ENCODE measurements at places on chromosomes 6 and 20.

- DNase-seq = no peak
Observed at GRCh38 chr6:27667016-27667656, 194.2 kb upstream of the ZNF184 start.

GRCh38 chr6:5753209-5753608 lies 253.5 kb downstream of the NRN1 start:
- DNase-seq = no peak

- DNase-seq = no peak
Observed at GRCh38 chr6:56335726-56336125, 88.3 kb upstream of the COL21A1 start.

- DNase-seq = no peak
Observed at GRCh38 chr6:100171533-100172321, 177.7 kb upstream of the MCHR2 start.

DNA sequence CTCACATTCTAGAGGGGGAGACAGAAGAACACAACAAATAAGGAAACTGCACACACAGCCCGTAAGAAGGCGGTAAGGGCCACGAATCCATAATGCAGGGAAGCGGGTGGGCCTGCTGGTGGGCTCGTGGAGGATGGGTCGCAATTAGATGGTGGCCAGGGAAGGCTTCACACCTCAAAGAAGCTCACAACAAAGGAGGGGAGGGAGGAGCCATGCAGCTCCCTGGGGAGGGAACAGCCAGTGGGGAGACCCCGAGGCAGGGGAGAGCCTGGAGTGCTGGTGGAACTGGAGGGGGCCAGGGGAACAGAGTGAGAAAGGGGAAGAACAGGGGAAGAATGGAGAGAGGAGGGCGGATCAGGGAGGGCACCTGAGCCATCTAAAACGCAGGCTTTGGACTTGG lies 13.4 kb downstream of the SRC start:
- DNase-seq = no peak

DNA sequence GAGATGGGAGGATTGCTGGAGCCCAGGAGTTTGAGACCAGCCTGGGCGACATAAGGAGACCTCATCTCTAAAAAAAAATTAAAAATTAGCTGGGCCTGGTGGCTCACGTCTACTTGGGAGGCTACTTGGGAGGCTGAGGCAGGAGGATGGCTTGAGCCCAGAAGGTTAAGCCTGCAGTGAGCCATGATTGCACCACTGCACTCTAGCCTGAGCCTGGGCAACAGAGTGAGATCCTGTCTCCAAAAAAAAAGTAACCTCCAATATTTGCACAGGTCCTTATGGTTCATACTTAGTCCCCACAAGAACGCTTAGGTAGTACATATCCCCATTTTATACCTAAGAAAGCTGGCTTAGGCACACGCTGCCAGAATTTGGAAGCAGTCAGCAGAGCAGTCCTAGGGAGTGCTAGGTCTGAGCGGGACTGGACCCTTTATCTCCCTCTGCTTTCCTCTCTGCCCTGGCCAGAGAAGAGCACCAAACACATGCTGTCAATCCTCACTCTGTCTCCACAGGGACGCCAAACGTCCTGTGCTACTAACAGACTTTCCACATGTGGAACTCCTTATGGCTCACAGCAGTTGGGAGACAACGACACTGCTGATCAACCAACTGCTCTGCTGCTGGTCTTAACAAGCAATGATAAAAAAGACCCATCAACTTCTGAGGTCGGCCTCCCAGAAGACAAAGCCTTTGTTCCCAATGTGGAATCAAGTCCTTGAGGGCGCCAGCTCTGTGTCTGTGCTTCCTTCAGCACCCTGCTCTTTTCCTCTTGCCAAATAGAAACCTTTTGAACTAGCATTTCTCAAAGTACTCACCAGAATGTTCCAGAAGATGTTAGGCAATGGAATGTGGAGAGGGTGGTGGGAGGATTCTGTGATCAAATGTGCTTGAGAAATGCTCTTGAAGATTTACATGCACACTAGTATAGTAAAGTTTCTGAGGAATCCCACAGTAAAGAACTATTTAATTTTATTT lies 226.3 kb upstream of the DTNBP1 start:
- DNase-seq = no peak

DNA sequence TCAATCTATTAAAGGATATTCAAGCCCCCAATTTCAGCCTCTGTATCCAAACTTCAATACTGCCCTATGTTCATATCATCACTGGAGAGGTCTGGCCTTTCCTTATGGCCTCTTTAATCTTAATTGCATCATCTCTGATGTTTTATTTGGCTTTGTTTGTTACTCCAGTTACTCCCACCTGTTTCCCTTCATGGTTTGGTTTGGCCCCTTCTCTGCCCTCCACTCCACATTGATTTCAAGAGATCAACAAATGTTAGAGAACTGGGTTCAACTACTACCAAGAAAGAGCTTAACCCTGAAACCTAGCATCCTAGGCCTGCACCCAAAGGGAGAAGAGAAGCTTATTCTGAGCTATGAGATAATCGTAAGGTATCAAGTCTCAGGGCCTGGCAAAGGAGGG lies 221.6 kb downstream of the LAMA2 start:
- DNase-seq = no peak

DNA sequence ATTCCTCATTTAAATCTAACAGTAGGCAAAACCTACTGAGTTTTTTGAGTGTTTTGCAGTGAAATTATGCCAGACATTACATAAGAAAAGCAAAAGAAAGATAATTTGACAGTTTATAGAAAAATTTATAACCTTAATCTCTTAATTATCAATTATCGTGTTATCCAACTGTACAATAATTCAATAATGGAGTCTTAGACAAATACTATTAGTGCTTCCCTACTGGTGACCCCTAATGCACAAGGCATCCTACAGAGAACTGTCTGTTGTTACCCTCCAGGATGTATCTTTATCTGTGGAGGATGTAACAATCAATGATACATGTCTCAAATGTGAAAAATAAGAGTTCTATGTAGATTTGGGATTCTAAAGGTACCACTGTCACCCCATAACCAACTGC lies 1687.6 kb downstream of the GRIK2 start:
- no peak for DNase-seq

DNA sequence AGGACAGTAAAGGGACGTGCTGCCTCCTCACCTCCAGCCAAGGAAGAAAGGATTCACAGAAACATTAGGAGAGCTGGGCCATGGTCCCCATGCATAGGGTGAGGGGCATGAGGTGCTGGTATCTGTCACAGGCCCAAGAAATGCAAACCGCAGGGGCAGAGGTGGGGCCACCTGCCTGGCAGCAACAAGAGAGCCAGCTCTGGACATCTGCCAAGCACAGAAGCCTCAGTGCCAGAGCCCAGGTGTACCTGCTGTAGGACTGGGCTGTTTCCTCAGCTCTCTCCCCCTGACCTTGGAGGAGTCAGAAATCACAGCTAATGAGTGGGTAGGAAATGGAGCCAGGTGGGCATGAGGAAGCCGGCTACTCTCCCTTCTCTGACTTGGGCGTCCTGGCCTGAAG lies 45.3 kb downstream of the SLC2A12 start:
- peak; percentile 25 for DNase-seq

DNA sequence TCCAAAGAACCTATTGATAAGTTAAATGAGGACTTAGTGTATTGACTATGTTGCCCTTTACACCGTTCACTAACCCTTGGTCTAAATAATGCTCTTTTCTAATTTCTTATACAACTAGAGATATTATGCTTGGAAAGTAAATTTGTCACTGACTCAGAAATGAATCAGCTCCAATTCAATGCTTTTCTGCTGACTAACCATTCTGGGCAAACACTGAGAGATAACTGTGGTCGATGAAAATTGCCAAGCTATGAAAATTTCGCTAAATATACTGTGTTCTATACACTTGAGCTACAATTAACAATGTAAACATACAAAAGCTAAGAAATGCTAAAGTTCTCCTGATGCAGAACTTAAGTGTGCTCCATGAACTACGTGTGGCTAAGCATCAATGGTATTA lies 23.1 kb upstream of the FBXO9 start:
- no peak for DNase-seq

GRCh38 chr20:25044660-25045342 lies 13.1 kb downstream of the ACSS1 start:
- no peak for DNase-seq

GRCh38 chr20:60056407-60057122 lies 98.3 kb downstream of the CDH26 start:
- DNase-seq = no peak

Measured in NCI-H1436 (cell line).